ENCODE measurements at places on chromosomes 4 and X.

DNA sequence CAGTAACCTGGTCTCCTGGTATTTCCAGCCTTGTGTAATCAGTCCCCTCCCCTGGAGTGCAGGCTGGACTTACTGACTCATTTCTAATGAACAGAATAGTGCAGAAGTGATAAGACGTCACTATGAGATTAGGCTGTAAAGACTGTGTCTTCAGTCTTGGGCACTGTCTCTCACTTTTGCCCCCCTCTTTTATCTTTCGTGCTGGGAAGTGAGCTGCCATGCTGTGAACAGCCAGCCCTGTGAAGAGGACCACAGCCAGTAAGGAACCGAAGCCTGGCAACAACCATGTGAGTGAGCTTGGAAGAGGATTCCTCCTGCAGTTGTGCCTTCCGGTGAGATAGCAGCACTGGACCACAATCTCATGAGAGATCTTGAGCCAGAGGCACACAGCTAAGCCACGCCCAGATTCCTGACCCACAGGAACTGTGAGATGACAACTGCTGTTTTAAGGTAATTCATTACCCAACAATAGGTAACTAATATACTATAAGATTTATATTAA lies 67.5 kb upstream of the GPR34 start:
- no peak for DNase-seq

GRCh38 chr4:121977251-121978171 lies 25.7 kb upstream of the TRPC3 start:
- DNase-seq = no peak

DNA sequence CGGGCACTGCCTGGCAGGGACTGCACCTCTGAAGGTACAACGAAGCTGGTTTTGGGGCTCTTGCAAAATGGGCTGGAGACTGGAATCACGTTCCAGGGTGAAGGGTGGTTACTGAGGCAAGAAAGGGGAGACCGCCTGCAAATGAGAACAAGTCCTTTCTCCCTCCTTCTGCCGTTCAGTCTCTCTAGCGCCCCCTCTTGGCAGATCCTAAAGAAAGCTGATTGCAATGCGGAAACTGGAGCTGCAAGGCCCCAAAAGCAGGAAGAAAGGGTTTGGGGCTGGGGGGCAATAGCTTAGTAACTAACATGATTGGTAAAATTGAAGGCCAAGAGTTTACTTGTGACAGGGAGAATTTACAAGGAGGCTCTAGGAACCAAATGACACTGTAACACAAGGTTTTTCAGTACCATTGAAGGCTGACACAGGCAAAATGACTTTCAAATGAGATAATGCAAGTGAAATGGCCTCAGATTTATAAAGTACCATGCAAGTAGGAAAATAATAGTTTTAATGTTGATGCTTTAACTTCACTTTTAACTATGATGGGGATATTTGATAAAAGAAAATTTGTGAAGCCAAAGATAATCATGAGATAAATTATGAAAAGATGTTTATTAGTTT lies 222.7 kb upstream of the HAND2 start:
- DNase-seq = no peak

DNA sequence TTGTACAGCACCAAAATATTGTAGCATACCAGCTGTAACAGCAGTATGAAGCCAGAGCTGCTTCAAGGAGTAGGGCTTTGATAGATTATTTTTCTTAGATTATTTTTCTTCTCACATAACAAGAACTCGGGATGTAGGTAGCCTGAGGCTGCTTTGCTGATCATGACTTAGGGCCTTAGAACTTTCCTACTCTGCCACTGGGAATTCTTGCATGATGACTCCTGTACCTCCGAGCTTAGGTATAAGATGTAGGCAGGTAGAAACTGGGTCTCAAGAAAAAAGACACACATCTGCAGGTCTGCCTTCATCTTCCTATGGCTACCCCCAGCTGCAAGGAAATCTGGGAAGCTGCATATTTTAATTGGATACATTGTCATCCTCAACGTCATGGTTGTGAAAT lies 115.9 kb upstream of the PNPLA4 start:
- DNase-seq = no peak

- DNase-seq = peak; percentile 50
Measured at GRCh38 chr4:38381788-38382187, 282.2 kb upstream of the KLF3 start.

DNA sequence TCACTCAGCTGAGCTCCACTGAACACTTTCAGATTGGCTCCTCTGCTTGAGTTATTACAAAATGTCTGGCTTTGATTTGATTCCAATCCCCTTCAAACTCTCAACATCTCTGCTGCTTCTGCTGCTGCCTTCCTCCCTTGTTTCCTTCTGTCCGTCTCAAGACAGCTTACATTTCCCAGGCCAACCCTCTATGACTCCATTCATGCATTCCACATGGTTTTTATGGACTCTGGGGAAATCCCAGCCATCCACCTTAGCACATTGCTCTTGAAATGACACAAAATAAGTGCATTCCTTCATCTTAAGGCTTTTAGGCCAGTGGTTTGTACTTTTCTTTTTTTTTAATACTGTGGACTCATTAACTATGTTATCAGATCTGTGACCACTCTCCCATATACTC lies 68.5 kb upstream of the TMEM164 start:
- no peak for DNase-seq

GRCh38 chr4:48967631-48968030 lies 18.4 kb upstream of the CWH43 start:
- DNase-seq = no peak

GRCh38 chr4:40334591-40335524 lies at the start of gene CHRNA9:
Gene CHRNA9, plus strand, starts transcription at chr4:40335333. Its CDS starts 135 bp downstream, at chr4:40335468.
- DNase-seq = no peak

GRCh38 chr4:168564023-168564422 lies 67.2 kb downstream of the PALLD start:
- DNase-seq = no peak

- DNase-seq = no peak
Measured at GRCh38 chr4:122830426-122831095, 3.9 kb downstream of the FGF2 start.

- no peak for DNase-seq
Measured at GRCh38 chrX:130788786-130789581, 114.0 kb downstream of the ENOX2 start.

- DNase-seq = no peak
Measured at GRCh38 chr4:68416591-68416990, 30.7 kb upstream of the TMPRSS11E start.

- no peak for DNase-seq
Measured at GRCh38 chr4:166064721-166065120, 191.7 kb downstream of the TLL1 start.

DNA sequence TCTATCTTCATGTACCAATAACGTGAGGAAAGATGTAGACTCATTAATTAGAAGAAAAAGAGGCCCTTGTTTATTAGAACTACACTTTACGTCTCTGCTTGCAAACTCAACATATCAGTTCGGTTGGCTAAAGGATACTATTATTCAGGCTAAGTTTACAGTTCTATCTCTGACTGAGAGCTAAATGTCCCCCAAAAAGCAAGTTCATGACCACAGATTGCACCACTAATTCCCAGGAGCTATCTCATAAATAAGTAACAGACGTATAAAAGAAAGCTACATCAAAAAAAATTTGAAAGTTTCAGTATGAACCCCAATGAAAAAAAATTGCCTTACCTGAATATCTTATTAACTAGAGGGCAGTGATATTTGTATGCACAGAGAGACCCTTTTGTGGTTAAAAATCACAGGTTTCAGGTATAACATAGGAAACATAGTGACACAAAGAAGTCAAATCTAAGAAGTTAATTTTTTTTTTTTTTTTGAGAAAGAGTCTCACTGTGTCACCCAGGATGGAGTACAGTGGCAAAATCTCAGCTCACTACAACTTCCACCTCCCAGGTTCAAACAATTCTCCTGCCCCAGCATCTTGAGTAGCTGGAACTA lies 128.9 kb downstream of the MAB21L2 start:
- no peak for DNase-seq

GRCh38 chrX:11113731-11114130 lies 2.6 kb downstream of the HCCS start:
- DNase-seq = peak; percentile 12

GRCh38 chr4:185238750-185239149 lies 29.4 kb downstream of the SNX25 start:
- DNase-seq = no peak

Data from right cardiac atrium (tissue), 5 donors.